NCI-H2171 treated with DMSO at 0.1 percent for 48 hours (cell line): ENCODE measurements at places on chromosomes 5 and 9.

DNA sequence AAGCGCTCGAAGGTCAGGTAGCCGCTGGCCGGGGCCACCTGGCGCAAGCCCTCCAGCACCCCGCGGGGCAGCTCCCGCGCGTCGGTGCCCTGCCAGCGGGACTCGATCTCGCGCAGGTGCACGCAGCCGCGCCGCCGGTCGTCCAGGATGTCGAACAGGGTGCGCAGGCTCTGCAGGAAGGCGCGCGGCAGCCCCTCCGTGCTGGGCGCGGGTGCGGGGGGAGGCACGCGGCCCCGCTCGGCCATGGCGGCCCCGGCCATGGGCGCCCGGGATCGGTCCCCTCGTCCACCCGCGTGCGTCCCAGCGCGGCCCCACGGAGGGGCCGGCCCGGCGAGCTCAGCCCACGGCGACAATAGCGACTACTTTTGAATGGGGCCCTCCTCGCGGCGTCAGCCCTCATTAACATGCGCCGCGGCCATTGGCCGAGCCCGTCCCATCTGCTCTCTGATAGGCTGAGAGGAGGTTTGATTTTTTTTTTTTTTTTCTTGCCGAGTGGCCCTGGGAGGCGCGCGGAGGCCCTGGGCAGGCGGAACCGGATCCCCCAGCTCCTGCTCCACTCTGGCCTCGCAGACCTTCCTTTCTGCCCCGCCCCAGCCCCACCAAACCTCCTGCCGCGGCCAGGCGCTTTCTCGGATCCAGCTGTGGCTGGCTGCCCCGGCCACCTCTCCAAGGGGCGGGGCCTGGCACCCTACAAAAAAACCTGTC, at the start of gene SAPCD2:
TSS of gene SAPCD2 (minus strand) at position 357 of the 705 bp plus-strand sequence. CDS start at position 260, 97 bp downstream.
- DNase-seq, result peak; percentile 95

GRCh38 chr9:98658951-98659351, 49.8 kb downstream of the GABBR2 start:
- DNase-seq, result no peak

DNA sequence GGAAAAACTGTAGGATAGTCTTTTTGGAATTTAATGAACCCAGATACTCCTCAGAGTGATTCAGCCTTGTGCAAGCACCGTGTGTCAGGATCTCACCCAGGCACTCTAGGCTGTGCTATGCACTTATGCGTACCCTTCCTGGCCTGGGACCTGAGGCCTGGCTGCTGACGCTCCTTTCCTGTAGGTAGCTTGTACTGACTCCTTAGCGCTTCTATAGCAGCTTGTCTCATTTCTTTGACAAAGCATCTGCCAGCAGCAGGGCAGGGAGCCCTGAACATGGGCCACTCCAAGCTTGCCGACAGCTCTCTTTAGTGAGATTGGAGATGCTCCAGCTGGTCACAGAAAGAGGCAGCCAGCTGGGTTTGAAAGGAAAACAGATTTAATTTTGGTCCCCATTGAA, 147.3 kb downstream of the SGCD start:
- peak; percentile 89 for DNase-seq

- peak; percentile 5 for DNase-seq
These were observed 33.2 kb downstream of the SLC36A1 start for GRCh38 chr5:151480384-151481293.

DNA sequence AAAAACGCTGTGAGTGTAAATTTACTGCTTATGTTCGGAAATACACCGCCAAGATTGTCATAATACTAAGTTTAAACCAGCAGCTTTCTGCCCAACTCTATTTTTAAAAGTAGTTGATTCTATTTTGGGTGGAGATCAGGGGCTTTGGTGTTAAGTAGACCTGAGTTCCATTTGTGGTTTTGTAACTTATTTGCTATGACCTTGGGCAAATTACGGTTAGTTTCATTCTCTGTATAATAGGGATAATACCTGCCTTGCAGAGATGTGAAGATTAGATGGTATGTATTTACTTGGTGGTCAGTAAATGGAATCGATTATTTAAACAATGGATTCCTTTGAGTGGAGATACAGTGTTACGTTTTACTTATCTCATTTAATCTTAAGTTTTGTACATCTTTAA, 1.6 kb downstream of the RAD23B start:
- DNase-seq, result no peak

DNA sequence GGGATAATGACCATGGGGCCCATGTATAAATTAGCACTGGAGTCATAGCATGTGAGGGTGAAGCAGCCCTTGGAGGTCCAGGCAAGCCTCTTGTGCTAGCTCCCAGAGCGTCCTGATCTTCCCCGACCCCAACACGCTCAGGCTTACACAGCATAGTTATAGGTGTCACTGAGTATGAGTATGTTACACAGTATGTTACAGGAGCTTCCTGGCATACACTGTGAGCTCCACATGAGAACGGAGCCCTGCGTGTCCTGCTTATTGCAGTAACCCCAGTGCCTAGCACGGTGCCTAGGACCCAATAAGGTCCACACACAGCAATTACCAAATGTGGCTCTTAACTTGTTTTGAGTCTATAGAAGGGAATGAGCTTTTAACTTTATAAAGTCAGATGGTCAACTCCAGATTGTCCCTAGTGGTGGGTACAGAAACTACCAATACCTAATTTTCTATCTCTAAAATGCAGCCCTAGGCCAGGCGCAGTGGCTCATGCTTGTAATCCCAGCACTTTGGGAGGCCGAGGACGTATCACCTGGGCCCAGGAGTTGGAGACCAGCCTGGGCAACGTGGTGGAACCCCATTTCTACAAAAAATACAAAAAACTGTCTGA, 64.1 kb downstream of the PLAC8L1 start:
- DNase-seq, result no peak

GRCh38 chr9:105531530-105531929, 26.4 kb upstream of the FKTN start:
- no peak for DNase-seq

- DNase-seq, result no peak
These were observed 154.4 kb upstream of the ZNF462 start for GRCh38 chr9:106708475-106709146.

GRCh38 chr9:5696884-5697283, 68.0 kb downstream of the RIC1 start:
- DNase-seq, result no peak

GRCh38 chr5:153168241-153168640, 322.2 kb upstream of the GRIA1 start:
- DNase-seq, result no peak

DNA sequence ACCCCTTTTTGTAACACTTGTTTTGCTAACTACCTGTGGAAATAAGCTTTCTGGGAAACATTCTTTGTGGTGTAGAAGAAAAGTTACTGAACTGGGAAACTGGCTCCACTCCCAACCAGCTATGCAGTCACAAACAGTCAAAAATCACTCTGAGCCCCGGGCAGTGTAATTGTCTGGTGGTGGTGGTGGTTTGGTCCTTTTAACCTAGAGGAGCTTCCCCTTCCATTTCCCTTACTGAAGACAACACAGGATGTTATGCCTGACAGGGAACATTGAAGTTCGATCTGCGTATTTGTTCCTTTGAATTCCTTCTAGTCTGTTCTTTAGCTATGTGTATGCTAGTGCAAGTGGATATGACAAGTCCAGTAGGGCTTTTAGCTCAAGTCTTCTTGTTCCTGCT, 56.8 kb upstream of the TBCA start:
- DNase-seq, result no peak

- DNase-seq, result no peak
These were observed 5.2 kb downstream of the HAPLN1 start for GRCh38 chr5:83715236-83716065.

DNA sequence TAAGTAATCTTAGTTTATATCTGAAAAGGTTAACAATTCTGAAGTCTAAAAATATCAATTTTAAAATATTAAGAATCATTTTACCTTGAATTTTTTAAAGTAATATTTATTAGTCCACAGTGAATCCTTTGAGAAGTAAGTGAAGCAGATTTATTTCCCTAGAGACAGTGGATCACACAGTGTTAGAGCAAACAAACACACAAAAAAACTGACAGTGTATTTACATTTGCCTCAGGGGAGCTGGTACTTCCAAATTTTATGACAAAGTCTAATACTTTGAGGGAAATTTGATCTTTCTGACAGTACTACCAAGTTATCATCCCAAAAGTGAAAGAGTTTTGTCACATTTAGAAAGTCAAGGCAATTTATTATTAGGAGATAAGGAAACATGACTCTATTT, 1750.6 kb upstream of the CDH9 start:
- peak; percentile 3 for DNase-seq

DNA sequence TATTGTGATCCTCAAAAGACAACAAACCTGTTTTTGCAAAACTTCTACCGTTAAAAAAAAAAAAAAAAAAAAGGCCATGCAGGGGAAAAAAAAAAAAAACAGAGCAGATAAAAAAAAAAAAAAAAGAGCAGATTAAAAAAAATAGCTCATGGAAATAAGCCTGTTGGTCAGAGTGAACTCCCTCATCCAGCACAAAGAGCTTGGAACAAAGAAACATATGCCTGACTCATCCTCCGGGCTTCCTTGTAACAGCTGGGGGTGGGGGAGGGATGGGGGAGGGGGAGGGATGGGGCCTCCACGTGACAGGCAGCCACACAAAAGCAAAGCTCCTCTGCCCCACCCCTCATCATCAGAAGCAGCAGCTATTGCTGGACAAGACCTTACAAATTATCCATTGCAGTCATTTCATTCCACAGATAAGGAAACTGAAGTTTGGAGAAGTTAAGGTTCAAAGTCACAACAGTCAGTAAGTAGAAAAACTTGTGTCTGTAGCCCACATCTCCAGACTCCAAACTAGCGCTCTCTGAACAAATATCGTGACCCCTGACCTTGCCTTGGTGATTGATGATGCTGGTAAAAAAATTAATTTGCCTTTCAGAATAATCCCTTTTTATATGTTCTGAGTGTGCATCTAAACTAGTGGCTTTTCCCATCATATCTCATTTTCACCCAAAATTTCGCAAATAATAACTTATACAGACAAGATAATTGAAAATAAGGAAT, 38.9 kb downstream of the SLC35D2 start:
- peak; percentile 95 for DNase-seq
